ENCODE measurements at places on chromosomes 6 and 20.
A peak's percentile ranks its signal among the peaks of the same experiment; 100 is the strongest.

DNA sequence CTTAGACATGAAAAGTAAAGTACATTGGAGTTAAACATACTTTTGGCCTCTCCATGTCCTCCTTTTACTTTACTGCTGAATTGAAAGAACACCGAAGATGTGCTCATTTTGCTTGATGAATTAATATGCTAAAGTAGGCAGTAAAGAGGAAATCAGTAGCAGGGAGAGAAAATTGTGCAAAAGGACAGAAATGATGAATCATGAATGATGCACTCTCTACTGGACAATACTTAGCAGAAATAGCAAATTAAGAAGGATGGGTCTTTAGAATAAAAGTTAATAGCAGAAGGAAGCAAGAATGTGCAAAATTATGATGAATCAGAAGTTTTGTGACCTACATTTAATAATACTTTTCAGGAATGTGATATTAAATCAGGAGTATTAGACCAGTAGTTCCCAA, 8.4 kb upstream of the SPINT3 start:
- DNase-seq: no peak

GRCh38 chr6:36387440-36388303, at the start of gene ETV7:
TSS of gene ETV7 (minus strand) at chr6:36387669. CDS start at chr6:36387541, 128 bp downstream.
- peak; percentile 57 for DNase-seq

- peak; percentile 38 for DNase-seq
Observed at GRCh38 chr20:35436177-35436573, 1.9 kb downstream of the GDF5 start.

- no peak for DNase-seq
Observed at GRCh38 chr6:147244832-147245231, 40.6 kb downstream of the STXBP5 start.

DNA sequence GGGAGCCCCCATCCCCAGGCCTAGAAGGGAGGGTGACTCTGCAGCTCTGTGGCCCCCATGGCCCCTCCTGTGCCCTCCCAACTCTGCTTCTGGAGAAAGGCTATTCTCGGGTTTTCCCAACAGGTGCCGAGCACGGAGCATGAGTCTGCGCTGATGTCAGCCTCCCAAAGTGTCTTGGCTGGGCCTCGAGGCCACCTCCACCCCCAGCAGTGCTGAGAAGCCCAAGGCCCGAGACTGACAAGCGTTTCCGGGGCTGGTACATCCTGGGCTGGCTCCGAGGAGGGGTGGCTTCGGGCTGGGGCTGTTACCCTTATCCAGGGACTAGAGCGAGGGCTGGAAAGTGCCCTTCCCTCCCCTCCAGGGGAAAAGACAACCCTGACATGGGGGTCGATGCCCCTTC, 60.2 kb upstream of the GATA5 start:
- no peak for DNase-seq

DNA sequence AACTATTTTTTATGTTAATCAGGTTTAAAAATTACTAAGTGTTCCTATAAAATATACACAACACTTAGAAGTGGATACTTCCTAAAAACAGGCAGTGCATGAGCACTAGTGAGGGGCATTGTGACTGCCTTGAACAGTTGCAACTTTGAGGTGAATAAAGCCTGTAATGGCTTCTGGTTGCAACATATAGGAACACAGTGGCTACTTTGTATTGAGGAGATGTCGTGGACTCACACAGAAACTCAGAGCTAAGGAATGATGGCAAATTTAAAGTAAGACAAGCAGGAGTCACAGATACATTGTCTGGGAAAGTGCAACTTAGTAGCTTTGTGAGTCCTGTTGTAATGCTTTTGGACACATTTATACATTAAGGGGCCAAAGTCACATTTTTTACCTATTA, 861 bp upstream of the HLA-A start:
- no peak for DNase-seq

DNA sequence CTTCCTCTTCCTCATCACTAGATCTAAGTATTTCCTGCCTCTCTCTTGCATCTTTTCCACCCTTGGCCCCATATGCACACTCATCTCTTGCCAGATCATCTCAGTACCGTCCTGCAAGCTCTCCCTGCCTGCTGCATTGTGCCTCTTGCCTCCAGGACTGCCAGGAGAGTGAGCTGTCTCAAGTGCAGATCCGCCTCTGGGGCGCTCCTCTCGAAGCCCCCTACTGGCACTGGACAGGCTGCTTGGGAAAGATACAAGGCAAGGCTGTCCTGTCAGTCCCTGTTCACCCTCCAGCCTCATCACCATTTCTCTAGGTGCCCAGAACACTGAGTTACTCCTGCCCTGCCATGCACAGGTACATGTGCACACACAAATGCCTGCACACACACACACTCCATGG, 10.2 kb downstream of the SYNDIG1 start:
- no peak for DNase-seq

DNA sequence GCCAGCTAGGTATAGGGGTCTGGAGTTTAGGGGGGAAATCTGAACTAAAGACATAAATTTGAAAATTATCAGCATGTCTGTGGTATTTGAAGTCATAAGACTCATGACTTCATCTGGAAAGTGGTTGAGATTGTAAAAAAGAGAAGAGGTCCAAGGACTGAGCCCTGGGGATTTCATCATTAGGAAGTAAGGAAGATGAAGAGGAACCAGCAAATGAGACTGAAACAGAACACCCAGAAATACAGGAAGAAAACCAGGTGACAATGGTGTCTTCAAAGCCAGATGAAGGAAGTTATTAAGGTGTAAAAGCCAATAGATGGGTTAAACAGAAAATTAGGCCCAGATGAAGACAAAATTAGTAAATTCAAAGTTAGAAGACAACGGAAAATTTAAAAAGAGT, 49.1 kb upstream of the UBR2 start:
- no peak for DNase-seq

DNA sequence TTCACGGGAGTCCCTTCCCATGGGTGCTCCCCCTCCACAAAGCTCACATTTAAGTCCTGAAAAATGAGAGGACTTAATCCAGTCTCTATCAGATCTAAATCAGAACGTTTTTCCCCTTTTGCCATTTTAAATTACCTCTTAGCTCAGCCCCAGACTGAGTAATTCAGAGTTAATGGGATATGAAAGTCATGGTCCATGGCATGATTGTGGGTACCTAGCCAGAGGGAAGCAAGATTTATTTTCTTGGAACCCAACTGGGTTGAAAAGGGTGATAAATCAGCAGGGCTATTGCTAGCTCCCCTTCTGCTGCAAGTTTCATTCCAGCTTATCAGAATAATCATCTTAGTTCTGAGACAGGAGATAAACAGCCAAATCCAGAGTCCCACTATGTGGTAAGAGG, 320.2 kb upstream of the CHD6 start:
- no peak for DNase-seq

GRCh38 chr6:79436241-79436640, 101.0 kb downstream of the LCA5 start:
- no peak for DNase-seq

DNA sequence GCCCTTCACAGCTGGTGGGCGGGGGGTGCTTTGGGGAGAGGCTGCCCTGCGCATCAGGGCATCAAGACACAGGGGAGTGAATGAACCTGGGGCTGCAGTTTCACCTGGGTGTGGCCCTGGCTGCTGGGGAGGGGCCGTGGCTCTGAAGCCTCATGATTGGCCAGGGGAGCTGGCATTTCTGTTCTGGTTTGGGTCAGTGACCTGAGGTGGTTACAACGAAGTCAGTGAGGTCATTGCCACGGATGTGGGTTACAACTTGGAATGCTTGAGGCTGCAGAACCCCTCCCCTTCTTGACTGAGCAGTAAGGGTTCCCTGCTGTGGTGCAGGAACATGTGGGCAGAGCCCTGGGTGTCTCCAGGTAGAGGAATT, 3.0 kb downstream of the TCEA2 start:
- DNase-seq: no peak

- DNase-seq: no peak
Observed at GRCh38 chr6:135266675-135267074, 85.6 kb downstream of the MYB start.

DNA sequence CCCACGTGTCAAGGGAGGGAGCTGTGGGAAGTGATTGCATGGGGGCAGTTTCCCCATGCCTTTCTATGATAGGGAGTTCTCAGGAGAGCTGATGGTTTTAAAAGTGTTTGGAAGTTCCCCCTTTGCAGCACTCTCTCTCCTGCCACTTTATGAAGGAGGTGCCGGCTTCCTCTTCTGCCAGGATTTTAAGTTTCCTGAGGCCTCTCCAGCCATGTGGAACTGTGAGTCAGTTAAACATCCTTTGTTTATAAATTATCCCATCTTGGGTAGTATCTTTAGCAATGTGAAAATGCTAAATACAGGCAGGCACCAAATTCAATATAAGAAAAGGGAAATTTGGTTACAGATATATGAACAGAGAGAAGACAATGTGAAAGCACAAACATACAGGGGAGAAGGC, 96.4 kb upstream of the EPHA7 start:
- no peak for DNase-seq

- DNase-seq: no peak
Observed at GRCh38 chr20:41352106-41352505, 11.5 kb downstream of the LPIN3 start.

Measured in eye (tissue), 1 donor.